Upper lobe of left lung (tissue), 6 donors: ENCODE measurements at places on chromosomes 5 and 9. TPM values are rescaled to one million over a fixed set of nuclear protein-coding genes. Genes with fewer than 3 reads are reported as not detected.

HSPB3 gene
- 0.66 TPM for total RNA-seq

CCL21 gene
- total RNA-seq = 72.5 TPM

HAVCR2 gene
- total RNA-seq = 37.9 TPM

PLAC8L1 gene
- not detected for total RNA-seq

FOXD4L3 gene
- 2.1 TPM for total RNA-seq

TAF1L gene
- not detected for total RNA-seq

ENG gene
- 265 TPM for total RNA-seq

HIGD2A gene
- total RNA-seq = 102 TPM

CXXC5 gene
- total RNA-seq = 32.5 TPM

COL27A1 gene
- total RNA-seq = 7.6 TPM

IL33 gene
- total RNA-seq = 21.2 TPM

ADAMTS2 gene
- 10.0 TPM for total RNA-seq

SAP30L gene
- total RNA-seq = 38.8 TPM

QRFP gene
- total RNA-seq = not detected

KIF2A gene
- 24.1 TPM for total RNA-seq

NUTM2G gene
- total RNA-seq = not detected

WNK2 gene
- 11.0 TPM for total RNA-seq

PNPLA7 gene
- 19.4 TPM for total RNA-seq

FOXD4L5 gene
- total RNA-seq = 0.15 TPM

RNF20 gene
- total RNA-seq = 40.0 TPM

PCDHA1 gene
- not detected for total RNA-seq

ANKRD20A1 gene
- 1.0 TPM for total RNA-seq

SAXO1 gene
- total RNA-seq = 0.10 TPM

CATSPER3 gene
- total RNA-seq = not detected

PTPN3 gene
- total RNA-seq = 11.5 TPM

TRIP13 gene
- total RNA-seq = 1.9 TPM

SPACA9 gene
- total RNA-seq = 25.1 TPM

DMRTA1 gene
- 5.2 TPM for total RNA-seq

HAPLN1 gene
- total RNA-seq = 0.46 TPM

SH2D3C gene
- total RNA-seq = 17.5 TPM

DMRT3 gene
- total RNA-seq = not detected
